ENCODE measurements at places on chromosomes 3 and 15.
A peak's percentile ranks its signal among the peaks of the same experiment; 100 is the strongest.

DNA sequence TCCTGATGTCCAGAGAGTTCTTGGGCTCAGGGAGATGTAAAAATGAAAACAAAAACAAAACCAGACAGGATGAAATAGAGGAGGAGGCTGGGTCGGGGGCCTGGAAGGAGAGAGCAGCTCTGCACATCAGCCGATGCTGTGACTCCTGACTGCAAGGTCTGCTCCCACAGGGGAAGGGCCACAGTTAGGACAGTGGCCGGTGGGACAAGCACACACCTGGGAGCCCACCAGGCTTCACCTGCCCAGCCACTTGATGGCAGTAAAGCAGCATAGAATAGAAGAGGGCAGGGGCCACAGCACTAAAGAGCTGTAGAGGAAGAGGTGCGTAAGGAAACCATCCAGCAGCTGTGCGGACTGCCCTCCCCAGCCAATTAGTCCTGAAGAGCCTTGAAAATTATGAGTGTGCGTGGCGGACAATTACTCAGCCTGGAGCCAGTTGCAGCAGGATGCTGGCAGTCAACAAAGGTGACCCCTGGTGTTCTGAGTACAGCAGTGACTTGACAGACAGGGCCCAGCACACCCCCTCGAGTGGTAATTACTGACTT, 29.8 kb downstream of the ALS2CL start:
- peak; percentile 17 for DNase-seq

DNA sequence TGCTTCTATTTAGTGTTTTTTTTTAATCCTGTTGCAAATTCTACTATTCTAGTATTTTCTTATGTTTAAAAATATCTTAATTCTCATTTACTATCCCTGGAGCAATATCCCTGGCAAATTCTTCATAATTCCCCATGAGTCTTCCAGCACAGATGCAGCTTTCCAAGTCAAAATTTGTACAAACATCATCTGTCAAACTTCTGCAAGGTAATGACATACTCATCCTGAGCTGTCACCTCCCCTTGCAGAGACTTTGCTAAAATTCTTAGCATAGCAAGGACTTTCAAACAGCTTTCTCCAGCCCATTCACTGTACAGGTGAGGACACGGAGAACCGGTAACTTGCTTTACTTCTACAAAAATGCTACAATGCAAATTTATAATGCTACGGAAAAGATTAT, 28.6 kb upstream of the VGLL4 start:
- no peak for DNase-seq

DNA sequence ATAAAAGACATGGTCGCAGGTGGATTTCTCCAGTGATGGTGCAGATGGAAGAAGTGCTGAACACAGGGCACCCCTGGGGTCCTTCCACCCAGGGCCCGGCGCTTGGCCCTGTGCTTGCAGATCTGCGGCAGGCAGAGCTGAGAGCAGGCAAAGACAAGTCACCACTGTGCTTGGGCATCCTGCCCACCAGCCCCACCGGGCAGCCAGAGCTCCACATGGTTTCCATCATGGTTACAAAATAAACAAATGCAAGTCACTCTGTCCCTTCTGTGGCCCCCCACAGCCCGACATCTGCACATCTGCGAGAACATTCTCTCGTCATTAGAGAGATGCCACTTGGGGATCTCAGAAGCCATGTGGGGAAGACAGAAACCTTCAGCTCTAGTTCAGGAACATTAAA, 37.6 kb upstream of the SFMBT1 start:
- DNase-seq: peak; percentile 80

DNA sequence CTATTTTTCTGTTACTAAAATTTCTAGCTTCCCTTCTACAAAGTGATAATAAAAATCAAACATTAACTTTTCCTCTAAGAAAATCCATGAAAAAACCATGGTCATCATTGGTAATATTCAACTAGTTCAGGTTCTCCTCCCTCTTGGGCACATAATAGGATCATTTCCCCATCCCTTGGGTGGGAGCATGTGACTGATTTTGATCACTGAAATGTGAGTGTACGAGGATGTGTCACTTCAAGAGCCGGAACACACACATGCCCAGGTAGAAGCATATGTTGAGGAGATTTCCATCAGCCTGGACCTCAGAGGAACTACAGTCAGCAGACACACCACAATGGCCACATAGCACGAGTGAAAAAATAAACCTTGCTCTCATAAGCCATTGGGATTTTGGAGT, 36.1 kb downstream of the AP3S2 start:
- no peak for DNase-seq

DNA sequence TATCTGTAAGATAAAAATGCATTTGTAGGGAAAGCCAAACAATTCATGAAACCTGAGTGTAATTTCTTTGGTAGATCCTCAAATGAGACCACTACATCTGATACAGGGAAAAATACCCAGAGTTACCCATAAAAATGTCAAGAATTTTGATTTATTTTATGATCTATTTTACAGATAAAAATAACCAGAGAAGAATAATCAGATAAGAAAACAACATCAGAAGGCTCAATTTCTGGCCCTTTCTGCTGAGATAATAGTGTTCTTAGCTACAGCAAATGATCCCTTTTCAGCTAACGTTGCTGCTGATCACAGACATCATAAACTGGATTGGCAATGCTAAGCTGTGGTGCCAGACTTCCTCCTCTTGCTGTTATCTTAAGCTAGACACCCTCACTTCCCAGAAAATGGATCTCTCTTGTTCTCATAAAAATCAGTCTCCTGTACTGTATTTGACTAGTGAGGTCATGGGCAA, 21.3 kb upstream of the TMEM108 start:
- DNase-seq: no peak

DNA sequence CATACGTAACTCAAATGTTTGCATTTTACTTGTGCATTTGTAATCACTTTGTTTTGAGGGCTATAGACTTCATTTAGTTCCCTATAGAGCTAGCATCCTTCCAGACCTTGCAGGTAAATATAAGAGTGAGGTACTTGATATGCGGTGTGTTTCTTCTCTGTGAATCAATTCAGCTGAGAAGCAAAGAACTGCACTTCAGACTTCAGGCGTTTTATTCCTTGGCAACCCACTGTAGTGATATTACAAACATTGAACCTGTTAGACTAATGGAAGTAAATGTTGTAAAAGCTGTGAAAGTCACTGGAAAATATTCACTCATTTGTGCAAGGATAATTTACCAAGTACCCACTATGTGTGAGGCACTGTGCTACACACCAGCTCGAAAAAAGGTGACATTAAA, 94.1 kb upstream of the CHL1 start:
- no peak for DNase-seq

DNA sequence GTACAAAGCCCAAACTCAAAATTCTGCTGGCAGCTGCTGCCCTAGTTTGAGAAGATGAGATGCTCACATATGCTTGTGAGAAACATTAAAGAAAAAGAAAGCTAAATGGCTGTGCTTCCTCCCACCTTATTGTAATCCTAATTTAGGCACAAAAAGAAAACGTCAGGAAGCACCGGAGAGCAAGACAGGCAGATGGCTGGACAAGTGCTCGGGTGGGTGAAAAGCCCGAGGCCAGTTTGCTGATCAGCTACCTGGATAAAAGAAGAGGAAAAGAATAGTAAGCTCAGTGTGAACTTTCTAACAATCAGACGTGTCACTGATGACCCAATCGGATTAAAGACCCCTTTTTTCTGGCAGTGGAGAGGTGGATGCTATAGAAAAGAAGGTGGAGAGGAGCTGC, 368.0 kb upstream of the ATP10A start:
- DNase-seq: no peak

GRCh38 chr3:55491296-55491816, 4.2 kb upstream of the WNT5A start:
- no peak for DNase-seq
